Hematopoietic multipotent progenitor cell treated with erythropoietin and hydrocortisone succinate and interleukin-3 and kit ligand, for 8 days (in vitro differentiated cells): ENCODE measurements at places on chromosomes 13 and 19.

DNA sequence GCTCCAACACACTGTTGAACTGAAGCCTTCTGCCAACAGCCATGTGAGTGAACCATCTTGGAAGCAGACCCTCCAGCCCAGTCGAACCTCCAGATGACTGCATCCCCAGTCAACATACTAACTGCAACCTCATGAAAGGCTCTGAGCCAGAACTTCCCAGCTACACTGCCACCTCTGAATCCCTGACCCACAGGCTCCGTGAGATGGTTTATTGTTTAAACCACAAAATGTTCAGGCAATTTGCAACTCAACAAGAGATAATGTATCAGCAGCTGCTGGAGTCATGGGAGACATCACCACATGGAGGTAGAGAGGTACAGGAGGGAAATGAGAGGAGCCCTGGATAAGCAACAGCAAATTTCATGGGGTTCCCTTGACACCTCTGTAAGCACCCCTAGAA, 266.4 kb upstream of the NBEA start:
- no peak for DNase-seq

DNA sequence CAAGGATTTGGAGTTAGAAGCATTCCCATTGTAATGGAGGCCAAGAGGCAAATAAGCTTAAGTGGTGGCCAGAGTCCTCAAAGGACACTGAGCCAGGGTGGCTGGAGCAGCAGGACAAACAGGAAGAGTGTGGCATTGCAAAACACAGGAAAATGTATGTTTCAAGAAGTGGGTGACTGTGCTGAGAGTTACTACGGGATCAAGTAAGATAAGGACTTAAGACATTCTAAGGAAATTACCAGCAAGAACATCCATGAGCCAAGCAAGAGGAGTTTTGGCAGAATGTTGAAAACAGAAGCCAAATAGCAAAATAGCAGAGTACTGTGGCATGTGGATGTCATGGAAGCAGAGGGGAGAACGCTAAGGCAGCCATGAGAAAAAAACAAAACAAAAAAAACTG, 104.2 kb downstream of the RAP2A start:
- no peak for DNase-seq

DNA sequence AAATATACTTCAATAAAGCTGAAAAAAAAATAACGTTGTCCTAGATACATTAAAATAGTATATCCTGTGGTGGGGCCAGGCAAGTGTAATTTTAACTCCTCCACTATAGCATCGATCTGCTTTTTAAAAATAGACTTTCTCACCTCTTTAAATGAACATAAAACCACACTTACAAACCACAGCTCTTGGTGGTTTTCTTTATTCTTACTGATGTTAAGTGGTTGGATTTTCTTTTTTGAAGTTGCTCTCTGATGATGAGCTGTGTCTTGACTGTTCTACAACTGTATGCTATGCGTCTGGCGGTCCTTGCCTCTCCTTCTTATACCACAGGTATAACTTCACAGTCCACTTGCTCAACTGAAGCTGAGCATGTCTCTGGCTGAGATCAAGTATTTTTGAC, 721.5 kb upstream of the KLHL1 start:
- DNase-seq, result no peak

DNA sequence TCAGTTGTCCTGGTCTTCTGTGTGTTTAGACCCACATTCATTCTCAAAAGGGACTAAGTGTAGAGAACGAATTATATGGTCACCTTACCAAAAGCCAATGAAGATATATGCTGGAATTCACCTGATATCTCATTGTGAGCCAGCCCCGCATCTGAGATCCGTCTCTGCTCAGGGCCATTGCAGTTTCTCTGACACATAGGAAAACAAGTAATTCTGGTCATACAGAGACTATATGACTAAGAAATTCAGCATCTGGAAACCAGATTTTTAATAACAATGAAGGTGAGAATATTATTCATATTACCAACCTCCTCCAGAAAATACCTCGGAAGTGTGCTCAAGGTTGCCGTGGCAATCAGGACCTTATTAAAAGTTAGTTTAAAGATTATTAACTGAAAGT, 278.6 kb upstream of the EDNRB start:
- no peak for DNase-seq

DNA sequence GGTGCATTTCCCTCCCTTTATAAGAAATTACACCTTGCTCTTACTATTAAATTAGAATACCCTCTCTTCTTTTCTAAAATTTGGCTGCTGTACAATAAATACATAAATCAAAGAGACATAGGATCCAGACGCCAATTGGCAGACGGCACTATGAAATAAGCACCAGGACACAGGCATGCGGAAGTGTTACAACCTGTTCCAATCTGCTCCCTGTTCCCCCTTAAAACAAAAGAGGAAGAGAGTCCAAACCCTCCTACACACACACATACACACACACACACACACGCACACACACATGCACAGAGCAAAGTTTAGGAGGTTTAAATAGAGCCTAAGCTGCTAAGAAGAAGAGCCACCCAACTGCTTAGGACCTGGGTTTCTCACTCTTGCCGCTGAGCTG, 75.6 kb upstream of the ZNF507 start:
- no peak for DNase-seq
